ENCODE measurements at places on chromosomes 1 and 21.

GRCh38 chr1:46077644-46078043 lies 54.8 kb downstream of the PIK3R3 start:
- no peak for DNase-seq

DNA sequence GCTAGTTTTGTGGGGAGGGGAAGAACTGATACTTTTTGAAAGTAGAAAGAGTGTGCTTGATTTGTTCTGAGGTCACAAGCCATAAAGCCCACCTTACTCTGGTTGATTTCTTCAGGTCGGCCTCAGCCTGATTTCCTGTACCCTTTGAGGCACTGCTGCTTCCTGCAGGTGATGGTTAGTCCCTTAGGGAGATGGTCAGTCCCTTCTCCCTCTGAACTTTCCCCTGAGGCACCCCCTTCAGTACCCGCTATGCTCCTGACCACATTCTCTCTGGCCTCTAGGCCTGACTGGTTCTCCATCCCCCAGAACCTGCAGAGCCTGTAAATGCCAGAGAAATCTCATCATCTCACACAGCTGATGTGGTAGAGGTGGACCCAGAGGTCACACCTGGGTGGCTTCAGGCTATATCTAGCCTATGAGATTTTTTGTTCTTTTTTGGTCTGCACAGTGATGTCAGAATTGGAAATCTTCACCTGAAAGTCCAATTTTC lies 15.0 kb upstream of the ID3 start:
- no peak for DNase-seq

GRCh38 chr21:34260277-34261008 lies 103.4 kb upstream of the KCNE2 start:
- no peak for DNase-seq

GRCh38 chr1:77945345-77945744 lies 33.5 kb downstream of the FUBP1 start:
- DNase-seq: no peak

GRCh38 chr21:41222247-41223068 lies 54.5 kb downstream of the BACE2 start:
- no peak for DNase-seq

GRCh38 chr1:147822292-147822691 lies 61.9 kb upstream of the GJA5 start:
- DNase-seq: no peak

GRCh38 chr1:241598249-241598648 lies 41.9 kb downstream of the CHML start:
- DNase-seq: no peak

GRCh38 chr21:33078907-33079582 lies 9.1 kb downstream of the OLIG1 start:
- DNase-seq: peak; percentile 81

GRCh38 chr1:180269645-180270529 lies 39.8 kb downstream of the LHX4 start:
- no peak for DNase-seq

DNA sequence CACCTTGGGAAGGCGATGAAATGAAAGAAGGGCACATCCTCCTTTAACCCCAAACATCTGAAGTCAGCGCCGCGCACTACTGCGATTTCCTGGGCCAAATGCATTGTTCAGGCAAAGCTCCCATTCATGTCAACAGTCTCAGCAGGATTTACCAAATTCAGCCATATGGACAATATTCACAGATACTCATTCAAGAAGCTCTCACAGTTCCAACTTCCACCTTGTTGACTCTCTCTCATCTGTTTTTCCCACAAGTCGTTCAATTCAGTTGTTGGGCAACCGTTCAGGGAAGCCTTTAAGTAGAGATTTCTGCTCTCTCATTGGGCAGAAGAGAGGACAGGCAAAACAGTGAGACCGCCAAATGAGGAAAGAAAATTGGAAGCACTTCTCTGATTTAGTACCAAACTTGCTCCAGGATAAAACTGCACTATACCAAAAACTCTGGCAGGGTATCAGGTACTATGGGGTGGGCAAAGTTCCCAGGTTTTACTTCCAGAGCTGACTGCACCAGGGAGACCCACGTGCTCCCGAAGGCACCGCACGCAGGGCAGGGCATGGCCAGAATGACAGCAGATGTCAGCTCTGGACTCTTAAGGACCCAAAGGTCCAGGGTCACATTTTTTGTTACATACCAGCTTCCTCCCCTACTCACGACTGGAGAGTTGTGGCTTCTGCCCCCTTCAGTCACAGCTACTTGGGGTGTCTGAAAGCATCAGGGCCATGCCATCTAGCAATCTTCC lies 668.8 kb downstream of the KIF26B start:
- DNase-seq: no peak
